Tibial artery (tissue), 4 donors: ENCODE measurements at places on chromosomes 1 and 21.
A peak's percentile ranks its signal among the peaks of the same experiment; 100 is the strongest.

GRCh38 chr1:84853741-84854721 is 39.0 kb downstream of the LPAR3 start:
- DNase-seq, result no peak

DNA sequence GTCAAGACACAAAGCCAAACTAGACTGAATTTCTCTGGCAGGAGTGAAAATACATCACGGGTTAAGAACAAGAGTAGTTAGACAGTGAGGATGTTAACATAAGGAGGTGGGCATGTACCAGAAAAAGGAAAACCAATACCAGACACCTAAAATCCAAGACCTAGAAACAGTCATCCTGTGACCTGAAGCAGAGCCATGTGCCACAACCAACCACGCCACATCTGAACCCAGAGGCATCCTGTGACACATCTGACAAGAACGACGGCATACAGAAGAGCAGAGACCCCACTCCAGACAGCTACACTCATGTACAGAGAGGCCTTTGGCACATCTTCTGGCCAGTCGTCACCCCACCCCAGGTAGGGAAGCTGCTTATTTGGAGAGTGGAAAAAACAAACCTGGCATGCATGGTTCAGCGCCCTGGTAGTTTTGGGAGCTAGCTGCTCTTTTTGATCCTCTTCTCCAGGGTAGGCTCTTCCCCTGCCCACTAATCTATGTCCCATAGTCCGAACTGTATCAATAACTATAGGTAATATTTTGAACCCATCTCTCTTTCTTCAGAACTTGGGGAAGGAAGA is 72.1 kb downstream of the SLC45A1 start:
- DNase-seq, result no peak

DNA sequence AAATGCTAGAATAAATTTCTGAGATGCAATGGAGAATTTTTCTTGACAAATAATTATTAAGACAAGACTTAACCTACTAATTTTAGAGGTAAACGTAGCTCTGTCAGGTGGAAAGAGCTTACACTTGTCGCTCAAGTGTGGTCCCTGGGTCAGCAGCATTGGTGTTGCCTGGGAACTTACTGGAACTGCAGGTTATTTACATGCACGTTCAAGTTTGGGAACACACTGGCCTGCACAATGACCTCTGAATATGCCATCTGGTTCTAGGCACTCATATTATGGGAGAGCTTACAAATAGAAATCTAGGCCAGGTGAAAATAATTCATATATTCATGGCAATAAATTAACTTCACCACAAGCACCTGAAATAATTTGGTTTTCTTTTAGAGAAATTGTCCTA is 88.5 kb upstream of the BCL9 start:
- no peak for DNase-seq

GRCh38 chr1:204649721-204650521 is 35.6 kb downstream of the LRRN2 start:
- peak; percentile 34 for DNase-seq

DNA sequence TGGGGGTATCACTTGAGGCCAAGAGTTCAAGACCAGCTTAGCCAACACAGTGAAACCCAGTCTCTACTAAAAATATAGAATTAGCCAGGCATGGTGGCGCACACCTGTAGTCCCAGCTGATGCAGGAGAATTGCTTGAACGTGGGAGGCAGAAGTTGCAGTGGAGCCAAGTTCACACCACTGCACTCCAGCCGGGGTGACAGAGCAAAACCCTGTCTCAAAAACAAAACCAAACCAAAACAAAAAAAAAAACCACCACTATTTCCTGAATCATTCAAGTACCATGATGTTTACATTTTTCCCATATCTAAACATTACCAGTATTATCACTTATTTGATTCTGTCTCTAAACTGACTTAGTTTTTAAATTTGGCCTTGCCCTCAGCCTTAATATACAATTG is 29.5 kb downstream of the TUT4 start:
- DNase-seq, result no peak

GRCh38 chr1:5458248-5458647 is 534.0 kb downstream of the NPHP4 start:
- no peak for DNase-seq
